Activated naive CD4-positive, alpha-beta T cell (primary cell): ENCODE measurements at places on chromosomes 5 and 9.
A peak's percentile ranks its signal among the peaks of the same experiment; 100 is the strongest.

DNA sequence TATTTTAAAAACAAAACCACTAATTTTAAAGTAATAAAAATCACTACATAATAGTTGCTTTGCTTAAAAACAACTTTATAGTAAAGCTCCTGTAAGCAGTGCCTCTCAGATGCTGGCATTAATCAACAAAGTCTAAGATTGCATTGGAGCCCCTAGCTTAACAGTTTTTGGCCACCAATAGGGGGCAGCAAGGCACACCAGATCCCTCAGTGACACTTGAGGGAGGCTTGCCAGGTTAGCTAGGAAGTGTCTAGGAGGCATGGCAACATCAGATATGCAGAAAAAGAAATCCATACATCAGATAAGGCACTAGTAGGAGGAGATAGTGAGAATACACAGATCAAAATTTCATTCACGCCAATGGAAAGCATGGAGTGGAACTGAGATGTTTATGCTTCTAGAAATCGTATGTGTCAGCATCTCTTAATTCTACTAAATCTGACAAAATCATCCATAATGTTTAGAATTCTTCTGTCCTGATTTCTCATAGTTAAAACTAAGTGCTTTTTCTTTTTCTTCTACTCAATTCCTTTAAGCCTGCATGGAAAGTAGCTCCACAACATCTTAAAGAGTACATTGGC lies 73.6 kb upstream of the PAM start:
- peak; percentile 8 for DNase-seq

- no peak for DNase-seq
These were observed 135.4 kb downstream of the ATG10 start for GRCh38 chr5:82107267-82107666.

DNA sequence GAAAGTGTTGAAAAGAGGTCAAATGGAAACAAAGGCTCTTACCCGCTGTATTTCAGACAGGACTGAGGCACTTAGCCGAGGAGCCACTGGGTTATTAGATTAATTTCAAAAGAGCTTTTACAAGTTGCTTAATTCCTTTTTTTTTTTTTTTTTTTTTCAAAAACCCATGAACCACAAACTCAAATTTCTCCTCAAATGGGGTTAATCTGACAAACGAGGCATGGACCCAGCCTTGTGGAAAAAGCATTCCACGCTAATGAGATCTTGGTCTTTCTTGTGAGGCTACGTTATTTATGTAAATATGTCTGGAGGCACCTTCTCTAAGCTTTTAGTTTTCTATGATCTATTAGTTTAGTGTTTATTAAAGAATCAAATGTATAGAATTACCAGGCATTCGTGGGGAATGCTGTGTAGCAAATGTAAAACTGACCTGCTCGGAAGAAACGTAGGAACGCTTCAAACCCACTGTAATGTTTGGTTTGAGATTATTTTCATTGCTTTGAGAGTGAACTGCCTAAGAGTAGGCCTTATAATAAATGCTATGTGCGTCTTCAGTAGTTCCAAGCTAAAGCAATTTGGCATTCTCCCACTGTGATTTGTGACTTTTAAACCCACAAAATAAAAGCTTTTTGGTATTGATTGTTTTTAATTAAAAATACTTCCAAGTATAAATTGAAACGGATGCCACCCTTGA lies 134.7 kb downstream of the CDH6 start:
- no peak for DNase-seq

DNA sequence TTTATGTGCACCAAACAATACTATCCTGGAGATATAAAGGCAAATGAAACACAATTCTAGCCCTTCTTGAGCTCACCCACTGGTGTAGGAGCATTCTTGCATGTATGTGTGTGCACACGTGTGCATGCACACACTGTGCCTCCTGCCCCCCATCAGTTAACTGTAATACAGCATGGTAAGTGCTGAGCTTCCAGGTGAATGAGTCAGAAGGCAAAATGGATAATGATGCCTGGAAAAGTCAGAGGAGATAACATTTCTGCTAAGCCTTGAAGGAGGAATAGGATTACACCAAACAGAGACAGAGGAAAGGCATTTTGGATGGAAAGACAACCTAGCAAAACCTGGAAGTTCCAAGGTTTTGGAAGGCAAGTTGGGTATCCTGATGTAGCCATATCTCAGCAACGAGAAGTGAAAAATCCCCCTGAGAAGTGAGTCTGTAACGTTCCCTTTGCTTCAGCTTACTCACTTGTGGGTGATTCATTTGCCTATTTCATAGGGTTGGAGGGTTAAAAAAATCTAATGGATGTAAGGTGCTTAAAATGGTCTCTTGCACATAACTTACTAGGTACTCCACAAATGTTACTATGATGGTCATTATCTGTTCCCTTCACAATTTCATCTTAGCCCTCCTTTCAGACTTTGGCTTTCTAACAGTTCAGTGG lies 101.4 kb upstream of the STC2 start:
- DNase-seq, result no peak

- no peak for DNase-seq
These were observed 109.3 kb upstream of the CPEB4 start for GRCh38 chr5:173778784-173779304.

DNA sequence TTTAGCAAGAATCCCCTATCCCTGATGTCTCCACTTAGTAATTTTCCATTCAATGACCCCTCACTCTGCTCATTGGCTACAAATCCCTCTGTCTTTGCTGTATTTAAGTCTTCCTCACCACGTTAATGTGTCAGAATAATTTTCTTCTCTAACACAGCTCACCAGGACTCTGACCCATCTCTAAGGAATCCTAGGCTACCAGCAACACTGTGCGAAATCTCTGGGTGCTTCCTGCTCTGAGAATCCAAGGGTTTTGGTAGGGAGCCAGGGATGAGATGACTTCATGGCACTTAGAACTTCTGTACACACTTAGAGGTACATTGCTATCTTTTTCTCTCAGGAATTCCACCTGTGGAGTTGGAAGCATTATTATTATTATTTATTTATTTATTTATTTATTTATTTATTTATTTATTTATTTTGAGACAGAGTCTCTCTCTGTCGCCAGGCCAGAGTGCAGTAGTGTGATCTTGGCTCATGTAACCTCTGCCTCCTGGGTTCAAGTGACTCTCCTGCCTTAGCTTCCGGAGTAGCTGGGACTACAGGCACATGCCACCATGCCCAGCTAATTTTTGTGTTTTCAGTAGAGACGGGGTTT lies 53.5 kb downstream of the FOXI1 start:
- DNase-seq, result no peak

DNA sequence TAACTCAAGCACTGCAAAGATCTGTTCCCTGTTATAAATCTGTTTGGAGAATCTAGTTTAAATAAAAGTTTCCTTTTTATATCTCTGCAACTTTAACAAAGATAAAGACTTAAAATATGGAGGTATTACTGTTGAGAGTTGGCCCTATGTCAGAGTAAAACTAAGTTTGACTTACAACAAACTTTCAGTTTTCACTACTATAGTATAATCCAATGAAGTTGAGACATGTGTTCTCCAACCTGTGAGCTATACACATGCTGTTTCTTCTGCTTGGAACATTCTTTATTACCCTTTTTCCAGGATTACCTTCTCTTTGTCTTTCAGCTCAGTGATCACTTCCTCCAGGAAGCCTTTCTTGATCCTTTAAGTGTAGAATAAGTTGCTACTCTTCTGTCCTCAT lies 1109.3 kb downstream of the MAT2B start:
- DNase-seq, result no peak

- no peak for DNase-seq
These were observed 304.8 kb upstream of the ZNF462 start for GRCh38 chr9:106557996-106558667.

GRCh38 chr9:105047742-105048041 lies 119.7 kb upstream of the ABCA1 start:
- no peak for DNase-seq

GRCh38 chr9:91777292-91777830 lies 172.7 kb downstream of the ROR2 start:
- DNase-seq, result no peak

GRCh38 chr5:156590978-156591377 lies 259.1 kb upstream of the PPP1R2B start:
- no peak for DNase-seq
